ENCODE measurements at places on chromosomes 12 and 14.

DNA sequence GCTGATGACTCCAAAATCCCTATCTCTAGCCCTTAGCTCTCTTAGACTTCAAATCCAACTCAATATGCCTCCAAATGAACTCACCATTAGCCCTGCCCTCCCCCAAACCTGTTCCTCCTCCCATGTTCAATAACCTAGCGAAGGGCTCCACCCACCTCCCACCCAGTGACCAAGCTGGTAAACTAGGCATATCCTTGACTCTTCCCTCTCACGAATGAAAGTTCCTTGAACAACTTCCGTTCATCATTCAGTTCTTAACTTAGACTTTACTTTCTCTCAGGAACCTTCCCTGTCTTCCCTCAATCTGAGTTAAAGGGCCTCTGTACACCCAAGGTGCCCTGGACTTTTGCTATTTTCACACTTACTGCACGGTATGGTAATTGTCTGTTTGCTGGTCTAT lies 1.9 kb upstream of the KLHDC1 start:
- DNase-seq = no peak

- DNase-seq = peak; percentile 45
Observed at GRCh38 chr14:92652413-92653151, 95.8 kb downstream of the LGMN start.

DNA sequence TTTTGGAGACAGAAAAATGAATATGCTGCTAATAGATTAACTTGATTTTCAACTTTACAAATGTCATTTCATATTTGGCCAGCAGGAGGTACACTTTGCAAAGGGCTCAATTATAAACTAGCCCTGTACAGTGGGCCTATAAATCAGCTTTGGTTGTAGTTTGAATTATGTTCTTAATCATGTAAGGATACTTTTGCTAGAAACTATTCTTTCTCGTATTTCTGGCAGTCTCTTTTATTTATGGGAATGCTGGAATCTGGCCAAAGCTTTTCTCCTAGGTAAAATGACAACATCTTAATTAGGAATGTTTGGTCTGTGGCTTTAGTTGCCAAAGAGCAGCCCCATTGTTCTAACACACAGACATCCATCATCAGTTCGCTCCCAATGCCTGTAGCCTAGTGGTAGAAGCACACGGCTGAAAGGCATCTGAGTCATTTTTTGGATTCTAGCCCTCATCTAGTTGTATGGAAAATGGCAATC lies 1322.3 kb upstream of the SEL1L start:
- peak; percentile 21 for DNase-seq

DNA sequence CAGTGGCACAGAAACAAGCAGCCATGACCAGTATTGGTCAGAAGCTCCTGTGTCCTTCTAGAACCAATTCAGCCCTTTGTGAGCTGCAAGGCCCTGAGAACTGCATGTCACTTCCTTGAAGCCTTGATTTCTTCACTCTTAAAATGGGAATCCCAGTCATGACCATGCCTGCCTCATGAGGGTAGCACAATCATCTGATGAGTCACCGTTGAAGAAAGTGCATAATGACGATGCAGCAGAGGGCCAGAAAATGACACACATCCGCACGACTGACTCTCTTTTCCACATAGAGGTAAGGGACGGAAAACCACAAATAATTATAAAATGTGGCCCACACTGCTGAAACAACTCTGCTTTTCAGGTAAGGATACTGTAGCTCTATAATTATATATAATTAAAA lies 777.4 kb downstream of the BCL11B start:
- DNase-seq = peak; percentile 13

- DNase-seq = no peak
Observed at GRCh38 chr12:22533155-22533554, 11.2 kb downstream of the C2CD5 start.

DNA sequence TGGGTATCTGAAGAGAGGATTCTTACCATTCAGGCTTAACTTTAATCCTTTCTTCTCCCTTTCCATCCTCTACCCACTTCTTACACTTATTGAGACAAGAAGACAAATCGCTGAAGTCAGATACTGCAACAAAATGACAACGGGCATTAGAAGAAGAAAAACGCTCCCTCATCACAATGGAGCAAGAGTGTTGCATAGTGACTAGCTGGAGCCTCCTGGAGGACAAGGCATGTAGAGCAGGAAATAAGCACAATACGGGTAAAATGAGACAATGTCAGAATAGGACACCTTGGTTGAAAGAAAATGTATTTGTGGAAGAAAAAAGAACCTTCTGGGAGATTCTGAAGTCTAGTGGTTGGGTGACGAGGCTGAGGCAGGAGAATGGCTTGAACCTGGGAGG lies 501.0 kb downstream of the RERGL start:
- DNase-seq = no peak

DNA sequence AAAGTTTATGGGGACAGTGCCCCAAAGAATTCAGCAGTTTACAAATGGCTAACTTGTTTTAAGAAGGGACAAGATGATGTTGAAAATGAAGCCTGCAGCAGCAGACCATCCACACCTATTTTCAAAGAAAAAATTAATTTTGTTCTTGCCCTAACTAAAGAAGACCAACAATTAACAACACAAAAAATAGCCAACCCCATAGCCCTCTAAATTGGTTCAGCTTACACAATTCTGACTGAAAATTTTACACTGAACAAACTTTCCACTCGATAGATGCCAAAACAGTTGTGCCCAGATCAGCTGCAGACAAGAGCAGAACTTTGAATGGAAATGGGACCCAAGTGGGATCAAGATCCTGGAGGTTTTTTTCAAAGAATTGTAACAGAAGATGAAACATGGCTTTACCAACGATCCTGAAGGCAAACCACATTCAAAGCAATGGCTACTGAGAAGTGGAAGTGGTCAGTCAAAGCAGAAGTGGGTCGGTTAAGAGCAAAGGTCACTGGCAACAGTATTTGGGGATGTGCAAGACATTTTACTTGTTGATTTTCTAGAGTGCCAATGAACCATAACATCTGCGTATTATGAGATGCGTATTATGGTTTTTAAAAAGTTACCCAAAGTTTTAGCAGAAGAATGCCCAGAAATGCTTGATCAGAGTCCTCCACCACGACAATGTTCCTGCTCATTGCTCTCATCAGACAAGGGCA lies 30.0 kb downstream of the SLC39A9 start:
- peak; percentile 72 for DNase-seq

DNA sequence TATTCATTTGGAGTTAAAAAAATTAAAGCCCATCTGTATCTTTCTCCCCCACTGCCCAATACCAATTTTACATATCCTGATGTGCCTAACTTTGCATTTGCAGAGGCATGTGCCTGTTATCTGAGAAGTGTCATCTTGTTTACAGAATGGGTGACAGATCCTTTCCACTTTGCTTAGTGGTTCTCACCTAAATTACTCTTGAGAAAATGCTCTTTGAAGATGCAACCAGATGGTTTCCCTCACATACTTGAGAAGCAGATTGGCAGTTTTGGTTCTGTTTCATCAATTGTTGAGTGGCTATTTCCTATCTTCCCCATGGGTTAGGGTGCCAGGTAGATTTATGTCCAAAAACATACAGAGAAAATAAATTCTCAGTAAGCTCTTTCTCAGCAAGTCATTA lies 1051.4 kb upstream of the ATXN7L3B start:
- DNase-seq = no peak

- no peak for DNase-seq
Observed at GRCh38 chr12:115482943-115483342, 794.5 kb downstream of the MED13L start.

- DNase-seq = peak; percentile 38
Observed at GRCh38 chr12:32305163-32305562, 94.2 kb upstream of the FGD4 start.

GRCh38 chr12:16324772-16325171 lies 22.7 kb upstream of the MGST1 start:
- no peak for DNase-seq

DNA sequence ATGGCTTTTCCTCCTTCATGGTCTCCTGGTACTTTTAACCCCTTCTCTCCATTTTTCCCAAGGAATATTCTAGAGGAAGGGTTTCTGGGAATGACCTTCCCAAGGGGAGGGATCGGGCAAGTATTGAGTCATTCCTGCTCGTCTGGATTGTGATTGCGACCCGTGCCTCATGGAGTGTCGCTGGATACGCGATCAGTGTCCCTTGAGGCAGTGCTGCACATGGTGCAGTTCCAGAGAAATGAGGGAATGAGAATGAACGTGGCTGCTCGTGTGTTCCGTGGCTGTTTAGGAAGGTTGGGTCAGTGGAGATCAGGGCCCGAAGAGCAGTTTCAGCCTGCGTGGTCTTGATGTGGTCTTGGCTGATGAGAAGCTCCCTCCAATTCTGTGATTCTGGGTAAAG lies 234.4 kb downstream of the CACNA1C start:
- DNase-seq = no peak

- DNase-seq = no peak
Observed at GRCh38 chr12:69648476-69648875, 37.8 kb upstream of the LRRC10 start.

DNA sequence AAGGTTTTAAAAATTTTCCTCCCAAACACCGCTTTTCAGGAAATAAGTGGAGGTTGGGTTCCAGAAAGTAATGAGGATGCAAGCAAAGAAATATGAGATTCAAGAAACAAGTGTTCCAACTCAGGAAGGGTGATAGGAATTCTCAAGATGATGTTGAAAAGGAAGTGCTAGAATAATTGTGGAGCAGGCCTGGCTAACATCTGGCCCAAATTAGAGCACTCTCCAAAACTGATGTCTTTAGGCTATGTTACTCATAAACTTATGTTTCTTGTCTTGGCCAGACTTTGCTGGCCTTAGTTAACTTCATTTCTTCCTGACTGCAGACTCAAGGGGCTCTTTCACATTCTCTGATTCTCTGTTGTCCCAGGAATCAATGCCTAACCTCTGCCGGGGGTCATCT lies 116.3 kb downstream of the TMTC3 start:
- DNase-seq = no peak

DNA sequence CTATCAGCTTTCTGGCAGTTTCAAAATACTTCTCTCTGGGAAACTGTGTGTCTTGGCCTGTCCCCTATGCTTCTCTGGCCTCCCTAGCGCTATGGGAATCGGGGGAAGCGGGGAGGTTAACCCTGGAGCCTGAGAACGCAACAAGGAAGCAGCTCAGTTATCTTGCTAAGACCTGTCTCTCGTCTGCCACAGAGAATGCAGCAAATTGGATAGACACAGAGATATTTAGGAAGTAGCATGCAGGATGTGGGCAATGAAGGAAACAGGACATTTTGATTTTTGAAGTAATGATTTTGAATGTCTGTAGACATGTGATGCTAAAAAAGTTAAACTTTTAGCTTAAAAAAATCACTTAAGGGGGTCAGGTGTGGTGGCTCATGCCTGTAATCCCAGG lies 6.6 kb upstream of the CALCOCO1 start:
- DNase-seq = no peak

DNA sequence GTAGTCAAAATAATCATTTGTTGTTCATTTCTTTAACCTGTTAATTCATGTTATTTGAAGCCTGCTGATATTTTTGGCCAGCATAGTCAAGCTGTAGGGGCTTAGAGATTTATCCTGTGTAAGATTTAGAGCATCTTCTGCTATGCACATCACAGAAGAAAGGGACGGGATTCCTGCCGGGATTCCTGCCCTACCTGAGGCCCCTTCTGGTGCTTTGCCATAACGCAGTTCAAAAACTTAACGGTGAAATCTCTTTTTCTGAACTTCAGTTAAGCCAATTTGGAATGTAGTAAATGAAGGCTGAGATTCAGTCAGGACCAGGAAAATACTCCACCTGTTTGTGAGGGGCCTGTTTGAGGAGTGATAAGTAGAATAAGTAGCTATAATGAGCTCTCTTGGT lies 50.7 kb upstream of the TMEM260 start:
- no peak for DNase-seq

GRCh38 chr14:105525861-105526775 lies at the start of gene TMEM121:
TMEM121 (plus strand) TSS chr14:105526583; CDS start chr14:105528835, 2,252 bp downstream.
- no peak for DNase-seq

- no peak for DNase-seq
Observed at GRCh38 chr12:27547592-27547991, 23.6 kb downstream of the PPFIBP1 start.

DNA sequence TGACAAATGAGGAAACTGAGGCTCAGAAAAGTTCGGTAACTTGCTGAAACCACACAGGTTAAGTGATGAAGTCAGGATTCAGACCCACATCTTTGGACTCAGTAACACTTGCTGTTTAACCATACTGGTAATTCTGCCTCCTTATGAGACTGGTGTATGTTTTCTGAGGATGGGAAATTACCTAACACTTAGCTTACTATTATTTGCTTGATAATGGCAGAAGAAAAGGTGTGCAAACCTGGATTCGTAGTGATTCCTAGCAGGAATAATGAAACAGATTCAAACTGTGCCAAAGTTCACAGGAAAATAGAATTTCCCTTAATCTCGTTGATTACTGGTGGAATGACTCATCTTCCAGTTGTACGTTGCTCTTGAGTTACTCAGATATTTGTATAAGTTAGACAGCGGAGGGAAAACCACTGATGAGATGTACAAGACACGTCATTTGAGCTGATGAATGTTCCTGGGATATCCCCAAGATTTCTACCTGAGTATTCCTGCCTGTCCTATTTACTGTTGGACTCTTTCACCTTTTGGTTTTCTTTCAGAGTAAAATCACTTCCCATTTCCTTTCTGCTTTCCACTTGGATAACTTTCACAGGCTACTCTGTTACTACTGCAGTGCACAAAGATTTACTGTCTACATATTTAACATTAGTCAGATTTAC lies 37.5 kb downstream of the PRORP start:
- peak; percentile 52 for DNase-seq

DNA sequence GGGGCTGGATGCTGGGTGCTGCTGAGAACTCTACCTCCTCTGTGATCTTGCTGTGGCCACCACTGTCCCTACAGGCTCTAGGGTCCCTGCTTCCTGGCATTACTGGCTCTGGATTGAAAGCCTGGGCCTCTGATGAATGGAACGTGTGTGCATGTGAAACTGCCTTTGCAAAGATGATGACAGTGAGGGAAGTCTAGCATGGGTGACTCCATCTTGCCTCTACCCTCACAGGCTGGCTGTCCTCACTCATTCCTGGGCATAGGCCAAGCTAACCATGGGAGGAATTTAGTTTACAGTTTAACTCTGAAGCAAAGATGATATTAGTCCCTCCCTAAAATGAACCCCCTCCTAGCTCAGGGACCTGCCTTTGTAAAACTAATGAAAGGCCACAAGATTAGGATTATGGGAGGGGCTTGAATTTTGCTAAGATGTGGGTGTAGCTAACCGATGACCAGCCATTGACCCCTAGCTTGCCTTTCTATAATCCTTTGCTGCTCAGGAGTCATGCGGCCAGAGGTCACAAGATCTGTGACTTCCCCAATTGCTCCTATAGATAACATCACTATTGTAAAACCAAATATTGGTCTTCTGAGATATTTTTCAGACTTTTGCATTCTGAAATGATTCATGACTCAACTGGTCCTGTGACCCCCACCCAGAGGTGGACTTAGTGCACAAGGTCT lies 2.2 kb upstream of the C1S start:
- DNase-seq = peak; percentile 73
